ENCODE measurements at places on chromosomes 1 and 21. TPM values are rescaled to one million over a fixed set of nuclear protein-coding genes. Genes with fewer than 3 reads are reported as not detected.

HSD3B1 gene
- not detected for total RNA-seq

C1orf74 gene
- total RNA-seq = 2.4 TPM

KLHDC7A gene
- total RNA-seq = not detected

C1QA gene
- total RNA-seq = not detected

ANGPTL1 gene
- total RNA-seq = 16.4 TPM

S100A11 gene
- 77.9 TPM for total RNA-seq

MIXL1 gene
- total RNA-seq = not detected

DPYD gene
- total RNA-seq = 81.3 TPM

NBPF14 gene
- total RNA-seq = 51.6 TPM

RNF223 gene
- not detected for total RNA-seq

ZSCAN20 gene
- total RNA-seq = 13.4 TPM

OR14K1 gene
- not detected for total RNA-seq

NLRP3 gene
- 0.33 TPM for total RNA-seq

RORC gene
- total RNA-seq = 0.03 TPM

ELF3 gene
- 2.2 TPM for total RNA-seq

Measured in smooth muscle cell of the pulmonary artery (primary cell).